ENCODE measurements at places on chromosomes 7 and 10. TPM values are rescaled to one million over a fixed set of nuclear protein-coding genes. Genes with fewer than 3 reads are reported as not detected.

DNA sequence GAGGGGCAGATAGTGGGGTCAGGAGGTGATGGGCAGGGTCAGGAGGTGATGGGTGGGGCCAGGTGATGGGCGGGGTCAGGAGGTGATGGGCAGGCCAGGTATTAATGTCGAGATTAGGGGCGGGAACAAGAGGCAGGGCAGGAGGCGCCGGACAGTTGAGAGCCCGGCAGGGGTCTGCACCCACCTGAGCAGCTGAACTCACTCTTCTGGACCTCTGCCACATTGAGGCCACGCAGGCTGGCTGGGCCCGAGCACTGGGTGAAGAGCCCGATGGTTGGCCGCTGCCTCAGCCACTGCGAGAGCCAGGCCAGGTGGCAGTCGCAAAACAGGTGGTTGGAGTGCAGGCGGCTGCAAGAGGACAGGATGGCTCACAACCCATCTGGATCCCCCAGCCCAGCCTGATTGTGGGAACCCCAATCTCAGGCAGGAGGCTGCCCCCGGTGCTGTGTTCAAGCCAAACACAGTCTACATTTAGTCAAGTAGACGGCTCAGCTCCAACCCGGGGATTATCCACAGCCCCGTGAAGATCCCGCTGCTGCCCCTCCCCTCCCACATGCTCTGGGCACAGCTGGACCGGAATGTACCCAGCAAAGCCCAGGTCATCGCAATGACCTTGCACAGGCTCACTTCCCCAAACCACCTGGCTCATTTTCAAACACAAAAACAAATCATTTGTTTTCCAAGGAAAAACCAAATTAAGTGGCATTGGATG, 122.3 kb downstream of the SLIT1 start:
- no peak for DNase-seq

The CXCL12 gene
- total RNA-seq: 169 TPM

The SEMA3D gene
- 22.8 TPM for total RNA-seq

- no peak for DNase-seq
These were observed 906.7 kb downstream of the GRID1 start for GRCh38 chr10:85459906-85460305.

GRCh38 chr10:124522933-124523871, 61.6 kb downstream of the LHPP start:
- DNase-seq: no peak

DNA sequence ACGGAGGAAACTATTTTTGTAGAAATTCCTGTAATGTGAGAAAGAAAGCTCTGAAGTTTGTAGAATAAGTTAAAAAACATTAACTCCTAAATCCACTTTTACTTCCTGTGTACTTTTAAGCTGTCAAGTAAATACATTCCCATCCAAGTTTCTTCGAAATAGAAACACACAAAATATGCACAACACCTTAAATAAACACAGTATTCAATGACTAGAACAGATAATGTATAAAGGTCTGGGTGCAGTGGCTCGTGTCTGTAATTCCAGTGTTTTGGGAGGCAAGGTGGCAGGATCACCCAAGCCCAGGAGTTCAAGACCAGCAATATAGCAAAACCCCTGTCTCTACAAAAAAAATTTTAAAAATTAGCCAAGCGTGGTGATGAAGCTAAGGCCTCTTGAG, 121.9 kb upstream of the ODAD2 start:
- DNase-seq: no peak

GRCh38 chr7:81155654-81156373, 237.0 kb upstream of the SEMA3C start:
- DNase-seq: no peak

DNA sequence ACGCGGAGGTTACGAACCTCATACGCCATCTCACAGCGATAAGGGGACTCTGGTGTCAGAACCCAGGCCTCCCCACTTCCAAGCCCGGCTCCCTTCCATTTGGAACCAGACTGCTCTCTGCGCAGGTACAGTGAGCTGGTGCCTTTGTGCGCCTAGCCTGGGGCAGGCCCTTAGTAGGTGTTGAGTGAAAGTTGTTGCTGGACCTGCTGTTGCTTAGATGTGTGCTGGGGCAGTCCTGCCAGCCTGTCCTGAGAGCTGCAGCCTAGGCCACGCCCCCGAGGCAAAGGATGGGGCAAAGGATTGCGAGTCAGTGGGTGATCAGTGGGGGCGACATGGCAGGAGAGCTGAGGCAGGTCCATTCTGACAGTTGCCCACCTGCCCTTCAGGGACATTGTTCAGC, 72.5 kb upstream of the BTBD16 start:
- DNase-seq: no peak

The SLC13A1 gene
- not detected for total RNA-seq

The ADRA2A gene
- total RNA-seq: 6.5 TPM

DNA sequence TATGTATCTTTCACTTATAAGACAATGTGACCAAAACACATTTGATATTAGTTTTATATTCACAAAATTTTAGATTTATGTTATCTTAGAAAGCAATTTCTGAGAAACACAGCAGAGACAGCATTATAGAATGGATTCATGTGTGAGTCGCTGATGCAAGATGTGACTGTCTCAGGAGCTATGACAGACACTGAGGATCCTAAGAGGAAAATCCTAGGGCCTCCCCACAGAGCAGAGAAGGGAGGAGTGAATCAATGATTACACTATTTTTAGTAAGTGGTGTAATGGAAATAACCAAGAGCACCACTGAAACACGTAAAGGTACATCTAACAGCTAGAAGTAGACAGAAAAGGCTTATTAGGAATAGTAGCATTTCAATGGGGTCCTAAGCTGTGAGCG, 204.0 kb upstream of the PTN start:
- DNase-seq: no peak

- DNase-seq: no peak
These were observed 101.2 kb upstream of the ZNF746 start for GRCh38 chr7:149598721-149599308.

The ADAM22 gene
- total RNA-seq: 5.4 TPM

The AMZ1 gene
- total RNA-seq: 3.7 TPM

GRCh38 chr7:5418285-5418582, 5.4 kb downstream of the TNRC18 start:
- no peak for DNase-seq

- DNase-seq: no peak
These were observed 77.8 kb downstream of the TCERG1L start for GRCh38 chr10:131233611-131234258.

DNA sequence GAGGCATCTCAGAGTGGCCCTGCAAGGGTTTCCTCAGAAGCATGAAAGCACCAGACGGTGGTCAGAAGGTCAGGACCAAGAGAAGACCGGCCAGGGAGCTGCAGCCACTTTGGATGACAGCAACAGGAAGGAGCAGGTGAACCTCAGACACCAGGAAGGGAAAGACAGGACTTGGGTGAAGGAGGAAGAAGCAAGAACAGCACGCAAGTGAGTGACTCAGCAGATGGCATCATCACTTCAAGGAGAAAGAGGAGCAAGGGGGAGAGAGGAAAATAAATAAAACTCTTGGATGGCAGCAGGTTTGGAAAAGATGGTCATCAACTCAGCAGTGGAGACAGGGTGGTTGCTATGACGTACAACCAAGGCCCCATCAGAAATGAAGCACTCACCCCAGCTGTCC, 31.6 kb downstream of the NCAPG2 start:
- no peak for DNase-seq

The EMX2 gene
- total RNA-seq: not detected

DNA sequence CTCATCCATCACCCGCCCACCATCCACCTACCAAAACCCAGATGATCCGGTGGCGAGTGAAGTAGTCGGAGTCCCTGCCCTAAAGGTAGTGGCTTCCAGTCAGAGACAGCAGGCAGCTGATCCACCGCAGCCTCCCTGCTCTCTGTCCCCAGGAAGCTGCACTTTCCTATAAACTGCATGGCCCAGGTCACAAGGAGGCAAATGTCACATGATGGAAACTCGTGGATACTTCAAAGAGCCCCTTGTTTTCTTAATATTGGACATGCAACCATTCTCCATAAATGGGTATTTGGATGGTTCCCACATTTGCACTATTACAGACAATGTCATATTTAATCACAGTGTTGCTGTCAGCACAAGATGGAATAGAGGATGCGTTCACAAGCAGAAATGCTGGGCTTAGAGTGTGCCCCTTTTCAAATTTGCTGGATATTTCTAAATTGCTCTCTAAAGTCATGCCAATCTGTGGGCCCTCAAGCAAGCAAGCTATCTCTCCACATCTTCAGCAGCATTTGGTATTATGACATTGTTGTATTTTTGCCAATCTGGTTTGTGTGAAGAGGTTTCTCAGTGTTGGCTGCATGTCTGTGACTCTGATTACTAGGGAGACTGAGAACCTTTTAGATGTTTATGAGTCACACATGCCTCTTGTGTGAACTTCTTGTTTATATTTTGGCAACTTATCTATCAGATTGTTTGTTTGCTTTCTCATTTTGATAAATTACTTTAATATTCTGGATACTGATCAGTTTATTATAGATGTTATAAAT, 822.0 kb downstream of the TNS3 start:
- no peak for DNase-seq

DNA sequence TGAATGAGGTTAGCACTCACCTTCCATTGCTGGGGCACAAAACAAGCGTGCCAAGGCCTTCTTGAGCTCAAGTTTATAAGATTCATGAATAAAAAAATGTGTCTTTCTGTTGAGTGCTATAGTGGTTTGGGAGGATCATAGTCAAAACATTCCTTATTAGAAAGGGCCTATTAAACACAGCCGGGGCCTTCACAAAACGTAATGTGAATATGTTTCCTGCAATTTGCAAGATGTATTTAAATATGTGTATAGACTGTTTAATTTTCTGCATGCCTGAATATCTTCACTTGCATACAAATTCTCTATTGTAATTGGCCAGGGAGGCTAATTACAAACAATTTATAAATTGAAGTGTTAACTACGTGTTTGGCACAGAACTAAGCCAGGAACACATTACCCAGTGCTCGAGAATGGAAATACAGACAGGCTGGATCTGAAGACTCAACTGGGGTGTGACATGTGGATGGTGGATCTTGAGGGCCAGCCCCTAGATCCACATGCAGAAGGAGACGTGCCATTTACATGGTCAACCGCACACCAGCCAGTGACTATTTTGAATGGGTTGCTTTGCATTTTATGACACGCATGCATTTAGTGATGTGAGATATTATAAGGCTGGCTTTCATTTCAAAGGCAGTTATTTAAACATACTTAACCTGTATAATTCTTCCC, 31.3 kb downstream of the LYZL2 start:
- no peak for DNase-seq

- DNase-seq: no peak
These were observed 41.3 kb upstream of the SRPK2 start for GRCh38 chr7:105429746-105430612.

The WDR91 gene
- 36.2 TPM for total RNA-seq

The TMEM130 gene
- 26.2 TPM for total RNA-seq

The UTF1 gene
- total RNA-seq: not detected

- no peak for DNase-seq
These were observed 90.3 kb downstream of the TMEM168 start for GRCh38 chr7:112699725-112700513.

GRCh38 chr7:41451826-41452225, 251.1 kb downstream of the INHBA start:
- DNase-seq: no peak

The SPDYE1 gene
- not detected for total RNA-seq

The NKX1-2 gene
- not detected for total RNA-seq

DNA sequence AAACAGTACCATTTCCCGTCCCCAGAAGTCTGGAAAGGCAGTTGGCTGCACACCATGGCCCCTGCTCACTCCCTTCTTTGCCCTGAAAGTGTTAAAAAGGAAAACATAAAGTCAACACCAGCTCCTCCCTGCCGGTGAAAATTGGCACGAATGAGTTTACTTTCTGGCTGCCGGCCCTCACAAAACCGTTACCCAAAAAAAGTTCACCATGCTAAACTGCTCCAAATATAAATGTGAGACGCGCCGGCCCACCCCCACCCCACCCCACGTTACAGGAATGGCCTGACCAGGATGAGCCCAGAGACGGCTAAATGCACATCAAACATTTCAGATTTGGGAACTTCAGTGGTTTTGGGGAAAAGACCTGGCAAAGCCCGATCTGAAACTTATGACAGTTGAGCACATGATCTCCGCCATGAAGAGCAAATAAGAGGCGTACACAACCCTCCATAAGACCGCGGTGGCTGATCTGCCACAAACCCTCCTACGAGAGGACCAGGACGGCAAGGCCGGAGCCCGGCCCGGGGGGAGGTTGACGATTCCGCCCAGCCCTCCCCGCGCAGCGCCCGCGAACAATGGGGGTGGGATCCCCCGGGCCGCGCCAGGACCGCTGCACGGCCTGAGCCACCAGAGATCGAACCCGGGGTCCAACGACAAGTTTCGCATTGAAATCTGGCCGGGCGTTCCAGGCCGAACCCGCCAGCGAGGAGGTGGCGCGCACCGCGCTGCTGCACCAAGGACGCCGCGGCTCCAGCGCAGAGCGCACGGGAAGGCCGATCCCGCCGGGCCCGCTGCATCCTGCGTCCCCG, 952 bp downstream of the DIP2C start:
- no peak for DNase-seq

- DNase-seq: no peak
These were observed 558.8 kb upstream of the GHITM start for GRCh38 chr10:83580373-83581012.

DNA sequence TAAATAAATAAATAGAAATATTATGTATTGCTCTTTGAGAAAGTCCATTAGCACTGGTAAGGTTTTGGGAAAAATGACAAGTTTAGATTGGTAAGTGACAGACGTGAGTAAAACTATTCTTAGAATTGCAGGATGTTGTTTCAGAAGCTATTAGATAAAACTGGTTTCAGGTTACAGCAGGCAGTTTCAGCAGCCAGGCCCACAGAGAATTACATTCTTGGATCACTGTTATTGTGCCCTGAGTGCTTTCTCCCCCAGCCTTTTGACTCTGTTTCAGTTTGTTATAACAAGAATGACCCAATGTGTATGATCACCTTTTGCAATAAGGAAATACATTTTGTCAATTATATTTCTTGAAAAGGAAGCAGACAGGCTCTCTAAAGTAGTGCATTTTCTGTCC, 86.5 kb downstream of the DKK1 start:
- no peak for DNase-seq

The FKBP14 gene
- total RNA-seq: 12.6 TPM

The WIPF3 gene
- 2.4 TPM for total RNA-seq

DNA sequence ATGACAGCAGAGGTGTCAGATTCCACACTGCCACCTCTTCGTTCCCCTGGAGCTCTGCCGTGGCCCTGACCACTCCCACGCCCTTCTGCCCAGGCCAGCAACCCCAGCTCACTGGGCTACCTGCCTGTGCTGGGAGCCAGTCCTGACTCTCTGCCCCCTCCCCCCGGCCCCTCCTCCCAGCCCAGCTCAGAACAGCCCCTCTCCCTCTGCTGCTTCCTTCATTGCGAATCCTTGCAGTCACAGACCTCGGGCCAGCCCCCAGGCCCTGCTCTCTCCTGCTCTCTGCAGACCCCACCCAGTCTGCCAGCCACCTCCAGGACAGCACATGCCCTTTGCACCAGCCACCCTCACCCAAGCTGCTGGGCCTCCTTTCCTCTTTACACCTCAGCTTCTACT, 60.4 kb downstream of the TCERG1L start:
- no peak for DNase-seq

- no peak for DNase-seq
These were observed 726 bp upstream of the HOXA9 start for GRCh38 chr7:27165996-27166530.

Data from thoracic aorta (tissue), 2 donors.